ENCODE measurements at places on chromosomes 5 and 9.

DNA sequence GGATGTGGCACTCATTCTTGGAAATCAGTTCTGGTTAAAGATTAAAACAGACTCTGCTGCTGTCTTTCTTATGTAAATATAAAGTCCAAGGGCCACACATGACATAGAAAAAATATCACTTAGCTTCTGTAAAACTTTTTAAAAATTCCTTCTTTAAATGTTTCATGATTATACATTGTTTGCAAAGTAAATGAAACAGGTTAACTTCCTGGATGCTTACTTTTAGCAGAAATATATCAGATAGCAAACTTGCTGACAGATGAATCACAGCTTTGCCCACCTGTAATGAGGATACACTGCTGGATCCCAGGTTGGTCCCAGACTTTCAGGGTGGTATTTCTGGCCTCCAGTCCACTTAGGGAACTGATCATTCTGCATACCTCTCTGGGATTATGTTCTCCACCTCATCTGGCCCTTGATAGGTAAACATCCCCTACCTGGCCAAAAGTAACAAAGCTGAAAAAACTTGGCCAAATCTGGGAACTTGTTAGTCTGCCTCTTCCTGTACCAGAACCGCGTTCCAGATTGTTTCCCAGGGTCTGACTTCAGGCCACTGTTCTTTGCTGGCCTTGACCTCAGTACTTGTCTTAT is 340.5 kb downstream of the ADGRV1 start:
- no peak for DNase-seq

- DNase-seq = no peak
Observed at GRCh38 chr5:16536246-16536645, 70.6 kb upstream of the ZNF622 start.

DNA sequence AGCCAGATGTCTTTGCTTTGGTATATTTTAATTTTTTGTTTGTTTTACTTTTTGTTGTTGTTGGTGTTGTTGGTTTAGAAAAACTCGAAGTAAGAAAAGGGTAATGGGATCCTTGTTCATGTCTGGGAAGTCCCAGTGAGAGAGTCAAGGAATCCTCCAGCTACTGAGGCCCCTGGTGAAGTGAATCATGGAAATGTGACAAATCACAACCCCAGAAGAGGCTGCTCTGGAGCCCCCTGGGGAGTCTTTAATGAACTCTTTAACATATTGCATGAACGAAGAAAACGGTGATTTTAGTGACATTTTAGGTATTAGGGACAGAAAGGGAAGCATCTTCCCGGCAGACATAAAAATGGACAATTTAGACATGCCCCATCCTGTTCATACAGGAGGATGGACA is 41.3 kb downstream of the TMEM174 start:
- no peak for DNase-seq

DNA sequence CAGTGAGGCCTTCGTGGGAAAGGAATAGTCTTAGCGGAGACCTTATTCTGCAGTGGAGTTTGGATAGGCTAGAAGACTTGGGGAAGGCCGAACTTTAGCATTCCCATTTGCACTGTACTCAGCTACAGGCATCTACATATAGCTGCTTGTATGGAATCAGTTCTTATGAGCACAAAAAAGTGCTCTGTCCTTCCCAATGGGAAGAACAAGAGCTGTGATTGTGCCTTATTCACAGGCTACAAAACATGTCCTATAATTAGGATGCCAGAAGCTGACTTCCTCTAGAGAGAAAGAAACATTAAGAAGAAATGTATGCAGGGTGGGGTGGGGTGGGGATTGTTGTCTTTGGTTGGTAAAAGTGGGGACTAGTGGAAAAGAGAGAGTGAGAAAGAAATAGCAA is 154.7 kb downstream of the ATP10B start:
- DNase-seq = no peak

- DNase-seq = no peak
Observed at GRCh38 chr5:131528682-131529081, 106.3 kb downstream of the RAPGEF6 start.

- no peak for DNase-seq
Observed at GRCh38 chr5:3511519-3511918, 84.1 kb upstream of the IRX1 start.

DNA sequence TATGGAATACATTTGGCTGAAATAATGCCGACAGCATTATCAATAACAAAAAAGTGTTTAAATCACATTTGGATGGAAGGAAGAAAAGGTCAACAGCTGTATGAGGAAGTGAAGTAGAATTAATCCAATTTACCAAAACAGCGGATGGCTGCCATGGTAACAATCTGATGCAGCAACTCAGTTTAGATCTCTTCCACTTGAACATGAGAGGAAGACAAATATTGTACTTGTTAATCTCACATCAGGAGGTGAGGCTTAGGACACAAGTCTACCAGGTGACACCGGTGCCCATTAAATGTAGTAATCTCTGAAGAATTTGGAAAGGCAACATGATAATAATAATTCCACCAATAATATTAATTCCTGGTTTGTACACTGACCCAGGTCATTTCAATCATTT is 2.4 kb downstream of the RASEF start:
- no peak for DNase-seq

DNA sequence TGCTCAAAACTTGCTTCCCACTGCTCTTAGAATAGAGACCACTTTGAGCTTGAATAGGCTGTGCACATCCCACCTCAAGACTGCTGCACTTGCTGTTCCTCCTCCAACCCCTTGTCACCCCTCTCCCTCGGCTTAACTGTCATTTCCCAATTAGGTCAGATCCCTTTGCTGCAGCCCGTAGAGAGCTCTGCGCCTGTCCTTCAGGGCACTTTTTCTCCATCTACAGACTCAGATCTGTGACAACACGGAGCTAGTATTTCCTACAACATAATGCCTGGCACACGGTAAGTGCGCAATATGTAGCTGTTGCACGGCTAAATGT is 485 bp upstream of the HABP4 start:
- DNase-seq = peak; percentile 21

DNA sequence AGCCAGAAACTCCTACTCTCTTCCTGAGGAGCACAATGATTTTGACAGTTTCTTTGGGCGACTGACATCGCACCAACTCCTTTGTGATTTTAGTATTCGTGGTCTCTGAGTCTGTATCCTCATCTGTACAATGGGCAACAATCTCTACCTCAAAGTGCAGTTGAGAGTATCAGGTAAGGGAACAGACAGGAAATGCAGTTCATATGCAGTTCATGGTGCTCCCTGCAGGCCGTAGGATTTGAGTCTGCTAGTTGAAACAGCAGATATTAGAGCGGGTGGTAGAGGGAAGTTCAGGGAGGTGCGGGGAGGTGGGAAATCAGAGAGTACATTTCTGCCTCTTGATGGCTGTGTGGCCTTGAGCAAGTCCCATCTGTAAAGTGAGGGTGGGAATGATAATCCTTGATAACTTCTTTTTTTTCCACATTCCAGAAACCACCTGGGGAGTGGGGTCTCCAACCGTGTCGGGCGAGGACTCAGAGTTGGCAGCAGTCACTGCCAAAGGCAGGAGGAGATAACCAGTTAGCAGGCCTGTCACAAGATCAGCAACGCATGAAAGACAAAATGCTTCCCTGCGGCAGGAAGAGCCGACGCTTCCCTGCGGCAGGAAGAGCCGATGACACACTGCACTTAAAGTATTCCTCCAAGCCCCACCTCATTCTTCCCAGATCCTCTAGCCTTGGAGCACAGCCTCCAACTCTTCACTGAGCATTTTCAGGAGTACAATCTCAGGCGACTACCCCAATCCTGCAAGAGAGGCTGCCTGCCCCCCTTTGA is 6.0 kb upstream of the NEK6 start:
- no peak for DNase-seq

DNA sequence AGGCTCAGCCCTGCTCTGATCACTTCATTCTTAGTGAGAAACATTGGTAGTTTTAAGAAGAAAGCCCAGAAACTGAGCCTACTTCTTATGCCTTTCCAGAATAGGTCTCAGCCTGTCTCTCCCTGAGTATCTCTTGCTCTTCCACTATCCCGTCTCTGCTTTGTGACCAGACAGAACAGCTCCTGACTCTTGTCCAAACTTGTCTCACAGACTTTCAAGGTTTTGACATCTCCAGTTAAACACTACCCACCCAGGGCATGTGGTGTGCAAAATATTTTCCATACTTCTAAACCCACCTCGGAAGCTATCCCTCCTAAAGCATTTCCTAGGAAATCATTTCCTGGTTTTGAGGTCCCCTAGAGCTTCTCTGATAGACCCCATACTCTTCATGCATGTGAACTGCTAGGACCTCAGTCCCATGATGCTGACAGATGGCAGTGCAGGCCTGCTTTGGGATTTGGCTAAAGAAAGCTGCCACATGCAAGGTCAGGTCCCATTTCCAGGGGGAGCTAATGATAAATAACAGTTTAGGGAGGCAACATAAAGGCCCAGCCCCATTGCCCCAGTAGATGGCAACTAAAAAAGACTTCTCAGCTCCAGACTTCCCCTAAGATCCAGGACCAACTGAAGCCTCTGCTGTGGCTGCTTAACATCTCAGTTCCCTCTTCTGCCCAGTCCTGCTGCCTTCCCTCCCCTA is 211.5 kb downstream of the MED10 start:
- no peak for DNase-seq

DNA sequence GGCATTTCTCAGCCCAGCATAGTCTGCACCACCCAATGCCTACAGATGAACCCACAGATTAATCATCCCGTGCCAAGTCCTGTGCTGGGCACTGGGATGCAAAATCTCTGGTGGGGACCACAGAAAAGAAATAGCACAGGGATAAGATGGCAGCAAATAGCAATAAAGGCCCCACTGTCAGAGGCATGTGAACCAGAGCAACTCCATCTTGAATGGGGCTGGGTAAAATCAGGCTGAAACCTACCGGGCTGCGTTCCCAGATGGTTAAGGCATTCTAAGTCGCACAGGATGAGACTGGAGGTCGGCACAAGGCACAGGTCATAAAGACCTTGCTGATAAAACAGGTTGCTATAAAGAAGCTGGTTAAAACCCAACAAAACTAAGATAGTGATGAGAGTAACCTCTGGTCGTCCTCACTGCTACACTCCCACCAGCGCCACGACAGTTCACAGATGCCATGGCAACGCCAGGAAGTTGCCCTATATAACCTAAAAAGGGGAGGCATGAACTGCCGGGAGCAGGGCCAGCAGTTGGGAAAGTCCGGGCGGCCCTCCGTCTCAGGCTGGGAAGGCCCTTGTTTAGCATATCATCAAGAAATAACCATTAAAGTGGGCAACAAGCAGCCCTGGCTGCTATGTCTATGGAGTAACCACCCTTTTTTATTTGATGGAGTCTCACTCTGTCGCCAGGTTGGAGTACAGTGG is 65.2 kb downstream of the C9orf50 start:
- no peak for DNase-seq

DNA sequence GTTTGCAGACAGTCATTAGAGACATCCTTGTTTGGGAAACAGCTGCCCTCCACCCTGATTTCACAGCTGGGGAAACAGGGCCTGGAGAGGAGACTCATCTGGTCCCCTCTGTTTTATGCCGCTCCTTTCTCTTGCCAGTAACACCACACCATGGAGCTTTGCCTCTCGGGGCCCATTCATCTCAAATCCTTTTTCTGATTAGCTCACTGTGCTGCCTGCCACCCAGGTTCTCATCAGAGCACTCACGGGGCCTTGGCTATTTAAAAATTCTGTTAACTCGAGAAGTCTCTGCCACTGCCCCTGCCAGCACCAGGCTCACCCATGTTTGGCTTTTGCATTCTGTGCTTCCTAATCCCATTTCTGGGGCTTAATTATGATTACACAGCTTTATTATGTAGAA is 36.8 kb upstream of the C5orf58 start:
- DNase-seq = peak; percentile 31

DNA sequence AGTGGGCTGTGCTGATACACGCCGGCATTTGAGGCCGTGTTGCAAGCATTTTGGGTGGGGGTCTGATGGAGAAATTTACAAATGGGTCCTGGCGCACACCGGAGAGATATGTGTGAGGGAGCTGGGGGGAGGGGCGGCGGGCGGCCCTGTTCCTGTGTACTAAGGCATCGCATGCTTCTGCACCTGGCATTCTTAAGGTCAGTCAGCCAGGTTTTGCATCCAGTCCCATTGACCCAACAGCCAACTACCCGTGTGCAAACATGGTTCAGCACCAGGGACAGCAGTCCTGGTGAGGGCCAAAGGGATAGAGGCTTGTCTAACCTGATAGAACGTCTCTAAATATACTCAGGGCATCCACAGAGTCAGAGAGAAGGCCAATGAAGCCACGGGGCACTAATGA is 839 bp downstream of the GABRG2 start:
- DNase-seq = peak; percentile 22

DNA sequence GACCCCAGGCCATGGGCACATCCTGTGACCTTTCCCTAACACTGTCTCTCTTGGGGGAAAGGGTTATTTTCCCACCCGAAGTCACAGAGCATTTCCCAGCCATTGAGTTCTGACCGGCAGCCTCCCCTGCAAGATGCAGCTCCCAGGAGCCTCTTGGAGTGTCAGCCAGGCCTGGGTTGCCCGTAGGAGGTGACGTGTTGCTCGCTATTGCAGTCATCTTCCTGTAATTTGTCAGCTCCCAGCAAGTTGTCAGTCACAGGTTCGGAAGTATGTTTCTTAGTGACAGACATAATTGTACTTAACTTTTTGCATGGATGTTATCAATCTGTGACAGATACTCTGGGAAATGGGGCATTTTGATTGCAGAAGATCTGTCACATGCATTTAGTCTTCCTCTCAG is 74.5 kb downstream of the MVB12B start:
- DNase-seq = no peak

DNA sequence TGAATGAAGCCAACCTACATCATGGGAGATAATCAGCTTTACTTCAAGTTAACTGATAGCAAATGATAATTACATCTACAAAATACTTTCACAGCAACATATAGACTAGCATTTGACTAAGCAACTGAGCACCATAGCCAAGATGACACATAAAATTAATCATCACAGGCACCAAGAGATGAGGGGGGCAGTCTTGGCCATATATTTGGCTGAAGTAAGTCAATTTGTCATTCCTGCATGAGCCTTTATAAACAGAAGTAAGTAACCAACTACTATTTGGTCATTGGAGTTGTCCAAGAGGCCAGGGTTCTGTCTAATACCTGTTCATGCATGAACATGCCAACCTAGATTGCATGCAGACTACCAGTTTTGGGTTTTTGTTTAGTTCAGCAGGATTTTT is 53.6 kb downstream of the PDCD1LG2 start:
- DNase-seq = no peak

DNA sequence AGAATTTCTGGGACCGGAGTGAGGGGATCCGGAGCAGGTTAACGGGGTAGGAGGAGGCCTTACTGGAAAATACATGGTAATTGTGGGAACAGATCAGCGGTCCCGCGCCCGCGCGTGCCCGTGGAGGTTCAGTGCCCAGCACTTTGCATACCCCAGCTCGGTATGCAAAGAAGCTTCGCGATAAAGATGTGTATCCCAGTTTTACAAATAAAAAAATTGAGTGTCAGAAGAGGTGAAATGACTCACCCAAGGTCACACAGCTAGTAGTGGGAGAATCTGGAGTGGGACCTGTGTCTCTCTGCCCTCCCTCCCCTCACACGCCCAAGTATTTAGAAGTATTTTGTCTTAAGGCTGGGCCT is 967 bp downstream of the NEURL1B start:
- DNase-seq = no peak

- DNase-seq = no peak
Observed at GRCh38 chr5:118247458-118247857, 740.9 kb downstream of the DTWD2 start.

Data from glutamatergic neuron (in vitro differentiated cells).